ENCODE measurements at places on chromosomes 6 and 20. TPM values are rescaled to one million over a fixed set of nuclear protein-coding genes. Genes with fewer than 3 reads are reported as not detected.

DNA sequence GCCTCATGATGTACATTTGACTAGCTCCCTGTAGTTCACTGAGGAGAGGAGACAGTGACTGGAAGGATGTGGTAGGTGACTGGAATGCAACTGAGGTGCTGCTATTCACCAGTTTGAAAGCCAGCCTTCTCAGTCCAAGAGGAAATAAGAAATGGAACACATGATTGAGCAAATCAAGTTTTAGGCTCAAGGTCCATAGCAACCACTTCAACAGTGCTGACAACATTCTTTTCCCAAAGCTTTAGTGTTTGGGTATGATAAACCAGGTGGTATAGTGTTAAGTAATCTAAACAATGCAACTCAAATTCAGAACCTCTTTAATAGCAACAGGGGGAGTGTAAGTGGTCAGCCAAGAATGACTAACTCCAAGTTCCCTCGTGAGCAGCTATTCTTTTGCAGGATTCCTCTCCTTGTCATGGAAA lies 9.2 kb downstream of the ZHX3 start:
- H3K27me3 ChIP-seq = no peaks in the 10 kb centered on the region
- H3K27ac ChIP-seq = peak overlapping the region; percentile 70
- peaks cover 11% of the 10 kb centered on the region for H3K4me1 ChIP-seq
- DNase-seq = no peak

- no peak overlapping the region for H3K4me3 ChIP-seq
- H3K27me3 ChIP-seq = no peaks in the 10 kb centered on the region
- H3K4me1 ChIP-seq = peaks cover 11% of the 10 kb centered on the region
- H3K36me3 ChIP-seq = no peaks in the 10 kb centered on the region
- no peak overlapping the region for H3K27ac ChIP-seq
- no peak for DNase-seq
Measured at GRCh38 chr6:107845777-107846176, 21.7 kb upstream of the SCML4 start.

DNA sequence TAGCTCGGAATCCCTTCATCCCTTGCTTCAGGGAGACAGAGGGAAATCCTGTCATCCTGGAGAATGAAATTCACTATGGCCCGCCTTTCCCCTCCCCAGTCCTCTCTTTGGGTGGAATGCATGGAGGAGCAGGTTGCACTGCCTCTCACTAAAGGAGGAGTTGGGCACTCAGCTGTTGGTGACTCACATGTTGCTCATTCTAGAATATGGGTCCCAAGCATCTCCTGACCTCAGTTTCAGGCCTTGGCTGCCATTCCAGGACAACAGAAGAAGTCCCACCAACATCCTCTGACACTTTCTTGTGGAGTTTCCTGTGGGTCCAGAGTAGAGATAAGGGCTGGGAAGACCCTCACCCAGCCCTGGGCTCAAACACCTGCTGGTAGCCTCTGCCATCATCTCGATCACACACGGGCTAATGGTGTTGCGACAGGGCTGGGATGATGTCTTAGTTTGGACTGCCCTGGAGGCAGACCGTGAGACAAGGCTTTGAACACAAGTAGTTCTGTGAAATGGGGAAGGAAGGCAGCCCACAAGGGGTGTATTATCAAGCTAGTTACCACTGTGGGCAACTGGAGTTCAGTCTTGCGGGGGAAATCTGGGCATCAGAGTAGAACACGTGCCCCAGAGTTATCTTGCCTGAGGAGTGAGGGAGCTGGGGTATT lies 52.4 kb upstream of the RNF24 start:
- H3K36me3 ChIP-seq = no peaks in the 10 kb centered on the region
- no peaks in the 10 kb centered on the region for H3K4me1 ChIP-seq
- H3K4me3 ChIP-seq = no peak overlapping the region
- no peaks in the 10 kb centered on the region for H3K27me3 ChIP-seq
- no peak for DNase-seq

GRCh38 chr20:25258476-25258805 lies 10.6 kb downstream of the PYGB start:
- no peak overlapping the region for H3K27ac ChIP-seq
- H3K27me3 ChIP-seq = no peaks in the 10 kb centered on the region
- H3K4me3 ChIP-seq = no peak overlapping the region
- H3K36me3 ChIP-seq = no peaks in the 10 kb centered on the region

GRCh38 chr6:82570083-82570482 lies 206.5 kb downstream of the TPBG start:
- H3K36me3 ChIP-seq = no peaks in the 10 kb centered on the region
- no peaks in the 10 kb centered on the region for H3K27me3 ChIP-seq
- H3K4me3 ChIP-seq = no peak overlapping the region
- H3K27ac ChIP-seq = no peak overlapping the region
- no peak for DNase-seq

- no peaks in the 10 kb centered on the region for H3K36me3 ChIP-seq
- no peaks in the 10 kb centered on the region for H3K4me1 ChIP-seq
- peak; percentile 87 for DNase-seq
Measured at GRCh38 chr6:129709769-129710449, at the start of gene ARHGAP18. ARHGAP18 (minus strand) TSS chr6:129710177; CDS start chr6:129710136, 41 bp downstream.

DNA sequence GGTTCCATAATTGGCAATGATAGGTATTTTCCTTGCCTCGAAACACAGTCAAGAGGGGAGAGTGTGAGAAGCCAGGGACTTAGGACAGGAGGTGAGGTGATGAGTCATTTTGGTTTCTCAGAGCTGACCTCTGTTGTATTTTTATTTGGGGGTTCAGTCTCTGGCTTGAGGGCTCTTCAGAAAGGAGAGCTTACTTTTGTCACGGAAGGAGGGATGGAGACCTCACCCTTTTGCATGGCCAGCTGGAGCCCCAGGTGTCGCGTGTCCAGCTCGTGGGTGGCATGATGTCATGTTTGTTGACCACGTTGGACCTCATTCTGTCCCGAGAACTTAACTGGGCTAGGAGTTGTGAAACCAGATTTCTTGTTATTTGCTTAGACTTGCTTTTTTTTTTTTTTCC lies 293.9 kb downstream of the QKI start:
- H3K4me1 ChIP-seq = peaks cover 3% of the 10 kb centered on the region
- no peaks in the 10 kb centered on the region for H3K27me3 ChIP-seq
- H3K36me3 ChIP-seq = no peaks in the 10 kb centered on the region
- H3K27ac ChIP-seq = no peak overlapping the region
- DNase-seq = no peak
- H3K4me3 ChIP-seq = no peak overlapping the region

The NKX2-4 gene
- polyA plus RNA-seq = not detected

The MRAP2 gene
- polyA plus RNA-seq = not detected

The TNXB gene
- 3.0 TPM for polyA plus RNA-seq

The SLC17A3 gene
- polyA plus RNA-seq = 23.2 TPM

The MAFB gene
- polyA plus RNA-seq = 10.4 TPM

The GTSF1L gene
- polyA plus RNA-seq = not detected

The OLIG3 gene
- not detected for polyA plus RNA-seq
